ENCODE measurements at places on chromosomes 7 and 10.

- DNase-seq, result no peak
Observed at GRCh38 chr10:80730522-80730921, 192.8 kb downstream of the SH2D4B start.

DNA sequence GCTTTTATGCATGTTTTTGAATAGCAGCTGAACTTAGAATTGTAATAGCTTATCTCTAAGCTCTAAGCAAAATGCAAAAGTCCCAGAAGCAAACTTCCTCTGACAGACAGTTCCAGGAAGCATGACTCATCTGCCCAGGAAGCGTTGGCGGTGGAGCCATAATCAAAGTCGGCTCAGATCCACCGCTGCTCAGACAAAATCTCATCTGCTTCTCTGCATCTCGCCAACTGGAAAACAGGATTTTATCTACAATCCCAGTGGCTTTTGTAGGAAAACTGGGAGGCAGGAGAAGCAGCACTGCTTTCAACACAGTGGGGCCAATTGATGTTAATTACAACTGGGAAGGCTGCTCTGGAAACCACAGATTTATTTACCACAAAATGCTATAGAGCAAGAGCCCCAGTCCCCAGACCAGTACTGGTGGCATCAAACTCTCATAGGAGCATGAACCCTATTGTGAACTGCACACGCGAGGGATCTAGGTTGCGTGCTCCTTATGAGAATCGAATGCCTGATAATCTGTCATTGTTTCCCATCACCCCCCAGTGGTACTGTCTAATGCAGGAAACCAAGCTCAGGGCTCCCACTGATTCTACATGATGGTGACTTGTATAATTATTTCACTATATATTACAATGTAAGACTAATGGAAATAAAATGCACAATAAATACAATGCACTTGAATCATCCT lies 99.9 kb downstream of the CUBN start:
- no peak for DNase-seq

GRCh38 chr10:34730726-34731125 lies 84.4 kb downstream of the PARD3 start:
- no peak for DNase-seq

DNA sequence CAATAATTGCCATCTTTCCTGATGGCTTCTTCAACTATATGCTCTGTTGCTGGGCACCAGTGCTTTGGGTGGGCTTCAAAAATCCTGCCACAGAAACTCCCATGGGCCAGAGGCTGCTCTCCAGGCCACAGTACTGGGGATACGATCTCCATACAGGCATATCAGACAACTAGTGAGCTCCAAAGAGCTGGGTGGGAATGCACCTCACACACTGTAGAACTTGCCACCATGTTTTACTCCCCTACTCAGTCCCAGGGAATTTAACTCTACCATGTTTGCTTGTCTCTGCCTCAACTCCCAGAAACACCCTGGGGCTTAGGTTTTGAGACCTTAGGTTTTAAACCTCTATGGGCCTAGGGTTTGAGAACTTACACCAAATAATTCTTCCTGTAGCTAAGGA lies 20.5 kb upstream of the TRUB1 start:
- no peak for DNase-seq

DNA sequence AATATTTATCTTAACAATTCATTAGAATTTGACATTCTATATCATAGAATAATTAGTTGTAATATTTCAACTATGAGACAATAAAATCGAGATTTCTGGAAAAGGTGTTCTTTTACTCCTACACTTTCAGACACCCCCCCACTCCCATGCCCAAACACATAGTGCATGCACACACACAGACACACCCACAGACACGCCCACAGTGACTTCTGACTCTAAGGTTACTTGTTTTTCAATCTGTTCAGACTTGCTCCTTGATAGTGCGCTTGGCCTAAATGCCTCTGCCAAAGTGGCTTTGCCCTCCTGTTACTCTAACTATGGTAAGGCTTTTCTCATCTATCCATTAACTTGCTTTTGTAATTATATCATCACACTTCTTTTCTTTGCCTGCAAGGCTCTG lies 144.0 kb upstream of the PPP1R3A start:
- DNase-seq, result no peak

GRCh38 chr10:71213127-71213621 lies 804 bp downstream of the UNC5B start:
- no peak for DNase-seq

DNA sequence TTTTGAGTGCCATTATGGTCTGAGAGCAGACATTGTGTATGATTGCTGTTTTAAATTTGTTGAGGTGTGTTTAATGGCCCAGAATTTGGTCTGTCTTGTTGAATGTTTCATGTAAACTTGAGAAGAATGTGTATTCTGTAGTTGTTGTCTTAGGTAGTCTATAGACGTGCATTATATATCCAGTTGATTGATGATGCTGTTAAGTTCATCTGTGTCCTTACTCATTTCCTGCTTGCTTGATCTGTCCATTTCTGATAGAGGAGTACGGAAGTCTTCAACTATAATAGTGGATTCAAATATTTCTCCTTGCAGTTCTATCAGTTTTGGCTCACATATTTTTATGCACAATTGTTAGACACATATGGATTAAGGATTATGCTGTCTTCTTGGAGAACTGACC lies 16.0 kb downstream of the PTPN12 start:
- DNase-seq, result no peak

DNA sequence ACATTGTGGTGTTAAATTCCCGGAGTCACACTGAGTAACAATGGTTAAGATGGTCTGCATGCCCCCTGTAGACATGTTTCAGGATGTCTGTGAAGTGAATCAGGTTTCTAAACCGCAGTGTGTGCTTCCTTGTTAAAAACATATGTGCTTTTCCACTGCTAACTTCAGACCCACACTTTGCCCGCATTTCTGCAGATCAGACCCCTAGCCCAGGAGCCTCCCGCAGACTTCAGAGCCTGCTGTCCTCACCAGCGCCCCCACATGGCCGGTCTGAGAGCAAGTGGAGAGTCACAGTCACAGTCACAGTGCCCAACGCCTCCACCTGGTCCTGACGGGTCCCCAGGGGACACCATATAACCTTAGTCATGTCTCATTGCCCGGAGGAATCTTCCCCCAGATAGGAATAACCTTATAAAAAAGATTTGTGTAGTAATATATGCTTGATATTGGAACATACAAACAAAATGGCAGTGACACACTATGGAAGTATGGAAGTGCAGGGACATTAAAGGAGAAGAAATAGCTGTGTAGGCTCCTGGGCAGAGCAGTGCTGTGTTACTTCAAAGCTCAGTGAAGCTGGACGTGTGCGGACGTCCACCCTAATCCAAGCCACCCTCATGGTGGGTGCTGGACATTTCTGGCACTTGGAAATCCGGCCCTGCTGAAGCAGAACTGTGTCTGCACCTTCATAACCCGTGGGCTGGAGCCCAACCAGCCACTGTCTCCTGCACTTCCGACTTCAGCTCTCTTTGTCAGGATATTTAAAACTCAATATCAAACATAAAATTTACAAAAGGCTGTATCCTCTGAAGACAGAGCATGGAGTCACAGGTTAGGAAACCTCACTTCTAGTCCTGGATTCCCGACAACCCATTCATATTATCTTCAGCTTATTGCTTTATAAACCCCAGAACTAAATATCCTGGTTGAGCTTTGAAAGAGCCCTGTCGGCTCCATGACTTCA lies 29.0 kb downstream of the GSTO2 start:
- DNase-seq, result no peak

- DNase-seq, result no peak
Observed at GRCh38 chr10:26950934-26951333, 90.2 kb upstream of the ABI1 start.

GRCh38 chr10:101829561-101830315 lies 11.5 kb upstream of the OGA start:
- DNase-seq, result no peak

DNA sequence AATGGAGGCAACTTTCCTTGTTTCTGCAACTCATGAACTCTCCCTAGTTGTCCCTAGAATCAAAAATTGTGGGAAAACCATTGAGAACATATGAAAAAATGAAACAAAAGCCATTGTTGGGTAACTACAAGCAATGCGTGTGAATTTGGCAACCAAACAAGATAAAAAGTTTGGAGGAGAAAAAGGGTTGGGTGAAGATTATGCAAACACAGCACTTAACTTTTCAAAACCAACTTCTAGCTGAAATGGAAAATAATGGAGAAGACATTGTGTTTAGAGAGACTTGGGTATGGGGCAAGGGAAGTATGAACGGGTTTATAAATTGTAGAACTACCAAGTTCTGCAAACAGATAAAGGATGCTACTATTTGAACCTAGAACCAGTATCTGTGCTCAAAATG lies 89.0 kb upstream of the SVIL start:
- DNase-seq, result no peak

- DNase-seq, result no peak
Observed at GRCh38 chr10:29748109-29748650, 113.4 kb upstream of the SVIL start.

DNA sequence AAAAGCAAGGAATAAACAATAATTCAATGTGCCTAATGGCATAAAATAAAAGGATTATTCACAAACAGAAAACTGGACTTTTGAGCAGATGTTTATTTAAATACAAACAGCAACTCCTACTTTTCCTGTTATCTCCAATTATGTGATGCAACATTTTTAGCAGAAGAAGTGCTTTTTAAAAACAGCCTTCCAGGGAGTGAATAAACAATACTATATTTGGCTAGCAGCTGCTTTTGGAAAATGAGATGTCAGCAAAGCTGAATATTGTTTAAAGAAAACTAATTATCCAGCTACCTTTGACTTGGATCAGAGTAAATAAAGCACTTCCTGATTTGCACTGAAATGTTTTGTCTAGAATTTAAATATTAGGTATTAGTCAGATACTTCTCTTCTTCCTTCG lies 23.2 kb downstream of the CDK1 start:
- no peak for DNase-seq

DNA sequence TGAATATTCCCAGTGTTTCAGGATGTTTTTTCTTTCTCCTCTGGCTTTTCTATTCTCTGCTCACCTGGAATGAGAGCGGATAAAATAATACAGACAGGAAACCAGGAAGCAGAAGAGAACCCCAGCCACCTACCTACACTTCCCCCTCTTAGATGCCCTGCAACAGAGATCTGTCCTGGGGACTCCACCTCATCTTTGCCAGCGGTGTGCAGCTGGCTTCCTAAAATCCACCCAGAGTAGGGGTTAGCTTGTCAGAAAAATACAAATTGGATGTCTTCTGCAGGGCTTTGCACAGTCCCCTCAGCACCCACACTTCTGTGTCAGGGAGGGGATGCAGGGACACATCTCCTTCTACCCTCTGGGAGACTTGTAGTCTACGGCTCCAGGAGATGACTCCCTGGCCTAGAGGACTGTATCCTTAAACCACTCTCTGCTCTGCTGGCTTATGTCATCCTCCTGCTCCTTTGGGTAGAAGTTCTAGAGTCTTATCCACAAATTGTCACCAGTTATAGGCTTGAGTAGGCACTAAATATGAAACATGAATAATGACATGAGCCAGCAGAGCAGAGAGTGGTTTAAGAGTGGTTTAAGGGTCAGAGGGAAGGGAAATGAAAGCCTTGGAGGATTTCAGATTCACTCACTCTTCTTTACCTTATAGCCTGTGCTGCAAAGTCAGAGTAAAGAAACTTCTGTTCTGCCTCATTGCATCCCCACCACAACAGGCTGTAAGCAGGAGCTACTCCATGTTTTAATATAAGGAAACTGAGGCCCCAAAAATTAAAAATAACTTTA lies 749.4 kb downstream of the AUTS2 start:
- no peak for DNase-seq

GRCh38 chr10:47049056-47049851 lies 138.0 kb downstream of the PTPN20 start:
- no peak for DNase-seq

GRCh38 chr10:108905171-108905570 lies 1018.1 kb downstream of the XPNPEP1 start:
- no peak for DNase-seq

- DNase-seq, result no peak
Observed at GRCh38 chr7:139505563-139505962, 17.9 kb upstream of the CLEC2L start.
